Stimulated activated CD4-positive, alpha-beta T cell treated with anti-CD3 and anti-CD28 coated beads, Interleukin-4, amount 100 ng/mL, for 1 hour (primary cell): ENCODE measurements at places on chromosomes 7 and 10.

DNA sequence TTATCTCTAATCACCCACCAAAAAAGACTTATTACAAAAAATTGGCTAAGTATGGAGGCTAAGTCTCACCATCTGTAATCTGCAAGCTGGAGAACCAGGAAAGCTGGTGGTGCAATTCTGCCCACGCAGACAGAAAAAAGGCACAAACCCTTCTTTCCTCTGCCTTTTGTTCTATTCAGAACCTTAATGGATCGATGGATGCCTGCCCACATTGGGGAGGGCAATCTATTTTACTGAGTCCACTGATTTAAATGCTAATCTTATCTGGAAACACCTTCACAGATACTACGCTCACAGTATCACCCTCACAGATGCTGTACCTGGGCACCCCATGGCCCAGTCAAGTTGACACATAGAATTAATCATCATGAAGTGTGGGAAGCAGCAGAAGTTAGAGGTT lies 10.2 kb downstream of the IGFBP3 start:
- DNase-seq = no peak

- DNase-seq = no peak
These were observed 10.1 kb downstream of the TBATA start for GRCh38 chr10:70774810-70775678.

DNA sequence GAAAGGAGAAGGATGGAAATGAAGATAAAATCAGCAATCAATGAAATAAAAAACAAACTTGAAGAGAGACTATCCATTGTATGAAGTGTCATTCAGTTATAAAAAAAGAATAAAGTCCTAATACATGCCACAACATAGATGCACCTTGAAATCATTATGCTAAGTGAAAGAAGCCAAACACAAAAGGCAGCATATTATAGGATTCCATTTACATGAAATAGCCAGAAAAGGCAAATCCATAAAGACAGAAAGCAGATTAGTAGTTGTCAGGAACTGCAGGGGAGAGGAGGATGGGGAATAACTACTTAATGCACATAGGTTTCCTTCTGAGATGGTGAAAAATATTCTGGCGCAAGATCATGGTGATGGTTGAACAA lies 6.6 kb upstream of the PON1 start:
- DNase-seq = no peak

DNA sequence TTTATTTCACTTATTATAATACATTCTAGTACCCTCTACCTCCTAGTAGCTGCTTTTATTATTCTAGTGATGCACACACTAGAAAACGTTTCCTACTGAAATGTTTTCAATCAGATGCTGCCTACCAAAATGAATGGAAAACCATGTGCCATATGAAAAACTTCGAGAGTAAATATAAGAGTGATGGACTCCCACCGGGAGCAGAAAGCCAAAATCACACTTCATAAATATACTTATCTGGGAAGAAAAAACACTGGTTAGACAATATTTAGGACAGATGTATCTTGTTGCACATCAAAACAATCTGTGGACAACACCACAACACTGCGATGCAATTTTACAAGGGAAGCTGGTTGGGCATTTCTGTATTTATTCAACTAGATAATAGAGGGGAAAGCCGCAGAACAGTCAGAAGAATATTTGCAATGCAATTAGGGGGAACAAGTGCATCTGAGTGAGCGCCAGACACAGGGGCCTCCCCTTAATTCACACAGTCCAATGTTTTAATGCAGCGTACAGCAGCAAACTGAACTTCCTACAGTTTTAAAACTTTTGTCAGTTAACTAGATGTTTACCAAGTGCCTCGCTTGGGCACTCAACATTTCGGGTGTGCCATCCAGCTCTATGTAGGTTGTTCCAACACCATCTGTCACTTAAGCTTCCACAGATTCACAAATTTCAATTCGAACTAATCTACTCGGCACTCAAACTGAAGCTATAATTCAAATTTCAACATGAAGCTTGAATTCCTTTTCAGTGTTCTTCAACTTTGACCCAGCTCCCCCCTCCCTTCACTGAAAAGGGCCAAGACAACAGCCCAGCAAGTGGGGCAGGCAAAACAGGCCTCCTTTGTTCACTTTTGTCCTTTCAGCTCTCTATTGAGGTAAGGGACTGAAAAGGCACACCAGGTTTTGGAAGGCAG lies 7.4 kb downstream of the NRCAM start:
- no peak for DNase-seq

DNA sequence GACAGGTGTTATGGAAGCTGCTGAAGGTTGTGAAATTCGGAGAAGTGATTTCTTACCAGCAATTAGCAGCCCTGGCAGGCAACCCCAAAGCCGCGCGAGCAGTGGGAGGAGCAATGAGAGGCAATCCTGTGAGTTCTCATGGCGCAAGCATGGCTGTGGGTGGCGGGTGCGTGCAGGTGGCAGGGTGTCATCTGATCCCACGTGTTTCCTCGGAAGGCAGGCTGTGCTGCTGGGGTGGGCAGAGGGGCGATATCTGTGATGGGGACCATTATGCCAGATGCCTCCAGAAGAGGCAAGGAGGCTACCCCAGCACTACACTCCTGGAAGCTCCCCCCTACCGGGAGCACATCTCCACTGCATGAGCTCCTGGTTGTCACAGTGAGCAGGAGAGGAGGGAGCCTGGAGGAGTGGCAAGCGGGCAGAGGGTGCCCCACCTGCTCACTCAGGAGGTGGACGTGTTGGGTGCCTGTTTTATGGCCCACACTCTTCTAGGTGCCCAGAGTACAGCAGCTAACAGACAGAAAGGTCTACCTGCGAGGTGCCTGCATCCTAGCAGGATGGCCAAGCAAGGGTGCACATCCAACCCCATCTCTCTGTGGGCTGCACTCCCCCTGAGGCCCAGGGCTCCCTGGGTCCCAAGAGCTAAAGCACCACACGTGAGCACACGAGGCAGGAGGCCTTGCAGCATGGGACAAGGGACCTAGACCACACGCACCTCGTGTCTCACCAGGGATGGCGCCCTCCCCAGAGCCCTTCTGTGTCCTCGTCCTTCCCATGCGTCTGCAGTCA lies 204.7 kb downstream of the EBF3 start:
- DNase-seq = no peak

DNA sequence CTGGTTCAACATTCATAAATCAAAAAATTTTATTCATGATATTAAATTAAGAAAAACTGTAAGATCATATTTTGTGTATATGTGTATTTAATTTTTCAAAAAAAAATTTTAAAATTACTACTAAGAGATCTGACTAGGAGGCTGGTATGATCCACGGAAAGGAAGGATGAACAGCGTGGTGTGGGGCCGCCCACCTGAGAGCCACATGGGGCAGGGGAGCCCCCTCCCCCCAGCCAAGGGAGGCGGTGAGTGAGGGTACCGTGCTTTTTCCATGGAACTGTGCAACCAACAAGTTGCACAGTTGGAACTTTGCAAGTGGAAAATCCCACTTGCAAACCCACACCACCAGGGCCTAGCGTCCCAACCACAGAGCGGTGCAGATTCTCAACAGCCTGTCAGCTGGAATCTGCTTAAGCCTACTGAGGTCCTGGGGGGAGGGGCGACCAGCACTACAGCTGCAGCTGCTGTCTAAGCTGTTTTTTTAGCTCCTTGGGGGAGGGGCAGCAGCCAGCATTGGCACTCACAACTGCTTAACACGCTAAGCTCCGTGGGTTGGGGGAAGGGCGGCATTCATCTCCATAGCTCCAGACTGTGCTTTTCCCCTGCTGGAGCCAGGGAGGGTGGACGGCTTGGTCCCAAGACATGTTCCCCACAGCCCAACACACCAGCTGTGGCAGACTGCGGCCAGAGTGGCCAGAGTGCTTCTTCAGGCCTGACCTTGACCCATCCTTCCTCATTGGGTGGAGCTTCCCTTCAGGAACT lies 94.2 kb upstream of the IGFBP3 start:
- DNase-seq = no peak

DNA sequence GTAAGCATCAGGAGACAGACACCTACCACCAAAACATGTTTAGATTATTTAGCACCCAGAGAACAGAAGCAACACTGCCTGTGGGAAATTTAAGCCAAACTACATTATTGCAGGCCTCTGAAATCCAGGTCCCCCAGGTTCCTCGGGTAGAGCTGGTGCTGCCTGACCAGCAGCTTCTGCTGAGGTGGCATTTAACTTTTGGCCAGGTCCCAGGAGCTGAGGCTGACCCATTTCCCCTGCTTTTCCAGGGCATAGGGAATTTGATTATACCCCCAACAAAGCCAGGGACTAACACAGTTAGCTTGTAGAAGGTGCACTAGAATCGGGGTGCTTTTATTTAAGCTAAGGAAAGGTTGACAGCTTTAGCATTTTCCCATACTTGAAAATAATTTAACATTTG lies 4.7 kb downstream of the LRRC4 start:
- DNase-seq = no peak

- no peak for DNase-seq
These were observed 30.1 kb downstream of the NUDCD3 start for GRCh38 chr7:44460325-44460724.

GRCh38 chr7:92461027-92462003 lies 14.0 kb downstream of the GATAD1 start:
- peak; percentile 7 for DNase-seq

DNA sequence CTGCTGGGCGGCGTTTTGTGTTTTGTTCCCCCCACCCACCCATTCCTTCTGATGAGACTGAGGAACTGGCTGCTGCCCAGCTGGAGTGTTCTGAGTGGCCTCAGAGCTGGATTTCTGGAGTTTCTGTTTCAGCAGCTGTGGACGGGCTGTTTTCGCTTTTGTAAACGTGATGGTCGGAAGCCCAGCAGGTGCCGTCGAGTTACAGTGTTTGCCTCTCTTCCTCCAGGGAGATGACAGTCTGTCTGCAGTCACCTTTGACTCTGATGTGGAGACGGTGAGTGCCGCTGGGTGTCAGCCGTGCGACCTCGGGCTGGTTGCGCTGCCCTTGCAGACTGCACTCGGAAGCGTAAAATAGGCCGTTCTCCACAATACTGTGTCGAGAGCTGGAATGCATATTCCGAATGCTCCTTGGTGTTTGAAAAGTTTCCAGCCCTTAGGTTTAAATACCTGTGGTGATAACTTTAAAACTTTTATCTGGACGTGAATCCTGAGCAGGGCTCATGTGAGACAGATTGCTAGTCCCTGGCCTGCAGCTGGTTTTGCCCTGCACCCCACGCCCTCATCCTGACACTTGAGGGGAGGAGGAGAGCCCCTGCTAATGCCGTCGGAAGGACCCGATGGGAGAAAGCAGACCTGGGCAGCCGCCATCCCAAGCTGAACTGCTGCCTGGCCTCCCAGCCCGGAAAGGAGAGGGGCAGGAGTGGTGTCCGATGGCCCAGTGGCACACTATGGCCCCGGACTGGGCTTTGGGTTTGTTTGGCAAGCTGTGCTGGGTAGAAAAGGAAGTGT lies 8.3 kb downstream of the IQCE start:
- DNase-seq = peak; percentile 23

GRCh38 chr10:12720217-12720981 lies 281.1 kb downstream of the CCDC3 start:
- peak; percentile 30 for DNase-seq

- DNase-seq = no peak
These were observed 19.6 kb upstream of the SEPTIN7 start for GRCh38 chr7:35781200-35781701.

- no peak for DNase-seq
These were observed 21.8 kb downstream of the IFT22 start for GRCh38 chr7:101299511-101300464.

- no peak for DNase-seq
These were observed 12.9 kb upstream of the SNX10 start for GRCh38 chr7:26278770-26279169.

DNA sequence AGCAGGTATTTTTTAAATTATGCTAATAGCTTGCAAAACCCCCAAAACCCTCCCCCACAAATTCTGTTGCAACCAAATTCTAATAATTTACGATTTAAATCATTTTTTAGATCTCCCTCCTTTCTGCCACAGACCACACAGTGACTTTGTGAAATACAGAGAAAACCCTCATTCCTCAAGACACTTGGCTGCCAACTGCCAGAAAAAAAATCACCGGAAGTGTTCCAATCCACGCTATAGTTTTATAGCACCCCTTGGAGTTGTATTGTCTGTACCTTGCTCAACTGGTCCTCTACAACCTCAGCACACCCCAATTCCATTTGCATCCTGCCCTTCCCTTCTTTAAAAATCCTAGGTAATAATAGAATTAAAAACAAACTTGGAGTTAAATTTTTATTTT lies 560.1 kb downstream of the PARD3 start:
- no peak for DNase-seq

GRCh38 chr7:3068530-3068929 lies 24.9 kb upstream of the CARD11 start:
- no peak for DNase-seq

GRCh38 chr10:31296754-31297153 lies 22.3 kb upstream of the ZEB1 start:
- DNase-seq = no peak

DNA sequence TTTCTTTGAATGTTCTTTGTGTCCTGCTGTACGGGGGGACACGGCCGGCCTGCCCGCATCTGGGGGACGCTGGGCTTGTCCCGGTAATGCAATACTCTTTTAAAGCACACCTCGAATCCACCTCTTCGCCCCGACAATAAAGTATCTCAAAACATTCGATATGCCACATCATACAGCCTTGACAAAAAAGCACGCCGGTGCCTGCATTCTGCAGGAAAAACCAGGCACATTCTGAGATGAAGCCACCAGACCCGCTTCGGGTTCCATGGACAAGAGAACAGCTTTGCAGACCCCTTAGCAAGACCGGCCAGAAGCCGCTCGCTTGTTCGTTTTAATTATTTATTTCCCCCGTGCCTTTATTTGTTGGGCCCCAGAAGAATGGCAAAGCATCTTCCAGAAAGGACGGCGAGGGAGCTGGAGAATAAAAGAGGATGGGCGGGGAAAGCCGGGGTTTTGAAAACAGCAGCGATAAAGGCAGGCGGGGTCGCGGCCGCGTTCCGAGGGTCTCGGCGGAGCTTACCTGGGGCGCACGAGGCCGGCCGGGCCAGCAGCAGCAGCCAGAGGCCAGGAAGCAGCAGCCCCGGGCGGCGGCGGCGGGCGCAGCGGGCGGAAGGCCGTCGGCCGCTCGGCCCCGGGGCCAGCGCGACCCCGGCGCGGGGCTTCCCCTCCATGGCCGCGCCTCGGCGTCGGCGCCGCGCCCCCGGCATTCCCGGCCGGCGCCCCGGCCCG lies 462 bp downstream of the KIAA1549 start:
- DNase-seq = peak; percentile 4

- no peak for DNase-seq
These were observed 6.1 kb downstream of the CHRM2 start for GRCh38 chr7:136874393-136875032.

GRCh38 chr10:20744821-20745220 lies 152.3 kb downstream of the NEBL start:
- DNase-seq = no peak

- no peak for DNase-seq
These were observed 206.3 kb upstream of the TCERG1L start for GRCh38 chr10:131517781-131518180.

DNA sequence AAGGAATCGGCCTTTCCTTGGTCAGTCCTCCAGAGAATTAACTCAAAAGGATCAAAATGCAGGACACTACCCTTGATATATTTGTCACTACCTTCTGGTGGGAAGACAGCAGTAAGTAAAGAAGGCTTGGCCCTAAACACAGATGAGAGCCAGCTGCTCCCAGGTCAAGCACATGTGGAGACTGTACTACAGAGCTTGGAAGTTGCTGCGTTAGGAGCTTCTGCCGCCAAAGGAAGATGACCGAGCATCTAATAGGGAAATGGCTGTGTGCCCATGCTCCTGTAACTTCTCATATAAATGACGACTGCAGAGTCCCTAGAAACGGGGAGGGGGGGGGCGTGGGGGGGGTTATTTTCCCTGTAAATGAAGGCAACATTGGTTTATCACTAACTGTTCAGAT lies 59.0 kb downstream of the PODXL start:
- DNase-seq = no peak

GRCh38 chr7:152527610-152528032 lies 91.8 kb upstream of the KMT2C start:
- DNase-seq = no peak

GRCh38 chr7:21011153-21011552 lies 224.5 kb upstream of the SP8 start:
- DNase-seq = no peak
